Hippocampal formation (tissue), 2 donors: ENCODE measurements at places on chromosomes 4 and X.

- no peak for DNase-seq
Measured at GRCh38 chrX:7635604-7636003, 207.4 kb upstream of the VCX start.

DNA sequence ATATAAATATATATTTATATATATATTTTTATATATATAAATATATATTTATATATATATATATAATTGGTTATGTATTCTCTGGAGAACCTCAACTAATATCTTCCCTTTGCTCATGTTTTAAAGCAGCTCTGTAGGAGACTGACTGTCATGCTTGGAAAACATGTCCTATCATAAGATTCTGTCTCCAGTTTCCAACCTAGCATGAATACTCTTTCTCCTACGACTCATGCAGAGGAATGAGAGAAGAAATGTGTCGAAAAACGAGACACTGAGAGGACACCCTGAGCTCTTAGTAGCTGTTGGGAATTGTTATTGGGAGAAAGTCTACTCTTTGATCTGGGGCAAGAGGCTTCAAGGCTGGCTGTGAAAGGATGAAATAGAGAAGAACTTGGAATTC, 166.5 kb upstream of the SLIT2 start:
- DNase-seq = no peak

DNA sequence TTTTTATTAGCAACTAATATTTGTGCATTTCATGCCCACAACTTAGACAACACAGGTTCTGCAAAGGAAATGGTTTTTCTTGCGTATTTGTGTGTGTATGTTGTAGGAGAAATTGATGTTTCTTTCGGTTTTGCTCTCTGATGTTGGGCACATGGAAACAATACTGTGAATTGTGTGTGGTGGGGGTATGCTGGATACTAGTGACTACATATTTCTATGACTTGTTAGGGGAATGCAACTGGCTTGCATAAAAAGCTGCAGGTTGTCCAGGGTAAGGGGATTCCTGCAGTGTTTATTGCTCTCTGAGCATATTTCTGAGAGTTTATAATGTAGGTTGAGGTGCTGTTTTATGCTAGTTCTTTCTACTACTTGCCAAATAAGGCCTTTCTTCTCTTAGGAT, 11.6 kb downstream of the DLG3 start:
- DNase-seq = no peak

- DNase-seq = no peak
Measured at GRCh38 chr4:171629737-171630136, 183.5 kb upstream of the GALNTL6 start.

DNA sequence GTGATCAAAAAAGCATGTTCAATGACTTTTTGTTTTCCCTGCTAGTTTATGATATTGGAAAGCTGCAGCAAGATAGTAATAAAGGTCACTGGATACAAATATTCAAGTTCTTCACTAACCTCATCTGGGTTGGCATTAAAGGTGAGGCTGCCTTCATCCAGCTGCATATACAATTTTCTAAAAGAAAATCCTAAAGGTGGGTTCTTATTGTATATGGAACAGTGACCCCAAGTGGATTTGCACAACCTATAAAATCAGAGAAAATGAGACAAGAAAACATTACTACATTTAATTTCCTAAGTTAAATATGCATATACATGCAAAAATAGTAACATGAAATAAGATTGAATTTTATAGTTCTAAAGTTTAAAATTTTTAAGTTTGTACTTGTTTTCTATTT, 23.9 kb downstream of the FBXO8 start:
- DNase-seq = no peak

DNA sequence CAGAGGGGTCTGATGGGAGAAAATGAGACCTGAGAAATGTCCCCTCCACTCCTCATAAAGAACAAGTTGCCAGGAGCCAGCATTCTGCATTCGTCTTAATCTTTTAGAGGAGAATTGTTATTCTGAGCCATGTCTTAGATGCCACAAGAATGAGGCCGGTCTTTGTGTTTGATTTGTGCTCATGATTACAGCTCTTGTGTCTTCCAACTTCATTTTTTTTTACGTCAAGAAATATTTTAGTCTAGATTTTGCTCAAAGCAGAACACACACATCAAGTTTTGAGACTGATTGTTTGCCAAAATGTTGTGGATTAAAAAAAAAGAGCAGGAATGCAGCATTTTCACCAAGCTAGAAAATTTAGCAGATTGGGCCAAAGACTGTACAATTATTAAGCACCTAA, 130.6 kb upstream of the PITX2 start:
- no peak for DNase-seq

GRCh38 chr4:183816882-183817509, 88.1 kb upstream of the STOX2 start:
- no peak for DNase-seq

DNA sequence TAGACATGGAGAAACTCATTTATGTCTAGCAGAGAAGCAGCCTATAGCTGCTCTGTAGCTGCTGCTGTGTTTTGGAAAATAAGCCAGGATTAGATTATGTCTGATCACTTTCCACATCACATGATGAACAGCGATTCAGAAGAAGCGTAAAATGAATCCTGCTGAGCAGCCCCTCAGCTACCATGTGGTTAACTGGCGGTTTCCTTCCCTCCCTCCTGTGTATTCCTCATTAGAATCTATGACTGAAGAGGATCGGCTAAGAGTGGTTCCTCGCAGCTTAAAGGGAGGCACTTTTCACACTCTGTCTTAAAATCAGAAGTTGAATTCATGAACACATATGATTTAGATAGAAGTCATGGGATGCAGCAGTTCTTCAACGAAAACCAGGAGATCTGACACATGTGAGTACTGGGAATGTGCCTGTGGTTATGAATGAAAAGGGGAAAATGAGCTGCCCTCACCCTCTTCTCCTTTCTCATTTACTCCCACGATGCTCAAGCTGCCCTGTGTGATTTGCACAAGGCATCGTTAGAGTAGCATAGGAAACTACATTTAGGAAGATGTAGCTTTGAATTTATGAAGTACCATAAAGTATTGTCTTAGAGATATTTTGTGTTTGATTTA, at the start of gene PPEF1:
TSS of gene PPEF1 (plus strand) at position 220 of the 624 bp plus-strand sequence. CDS start at position 356, 136 bp downstream.
- no peak for DNase-seq

- DNase-seq = no peak
Measured at GRCh38 chr4:60657807-60658206, 542.3 kb upstream of the ADGRL3 start.

DNA sequence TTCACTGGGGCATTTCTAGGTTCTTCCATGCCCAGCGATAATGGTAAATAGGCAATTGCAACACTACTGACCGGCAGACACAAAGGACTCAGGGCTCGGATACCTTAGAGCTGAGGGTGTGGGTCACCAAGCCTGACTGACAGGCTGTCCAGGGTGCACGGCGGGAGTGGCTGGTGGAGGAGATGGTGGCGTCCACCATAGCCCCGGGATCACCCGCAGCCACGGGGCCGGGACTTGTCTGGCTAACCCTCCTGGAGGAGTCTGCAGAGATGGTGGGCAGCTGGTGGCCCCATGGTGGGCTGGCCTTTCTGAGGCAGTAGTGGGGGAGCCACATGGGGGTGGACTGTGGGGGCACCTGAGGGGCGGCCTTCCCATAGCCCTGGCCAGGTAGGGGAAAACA, 11.7 kb upstream of the ABLIM2 start:
- DNase-seq = no peak

DNA sequence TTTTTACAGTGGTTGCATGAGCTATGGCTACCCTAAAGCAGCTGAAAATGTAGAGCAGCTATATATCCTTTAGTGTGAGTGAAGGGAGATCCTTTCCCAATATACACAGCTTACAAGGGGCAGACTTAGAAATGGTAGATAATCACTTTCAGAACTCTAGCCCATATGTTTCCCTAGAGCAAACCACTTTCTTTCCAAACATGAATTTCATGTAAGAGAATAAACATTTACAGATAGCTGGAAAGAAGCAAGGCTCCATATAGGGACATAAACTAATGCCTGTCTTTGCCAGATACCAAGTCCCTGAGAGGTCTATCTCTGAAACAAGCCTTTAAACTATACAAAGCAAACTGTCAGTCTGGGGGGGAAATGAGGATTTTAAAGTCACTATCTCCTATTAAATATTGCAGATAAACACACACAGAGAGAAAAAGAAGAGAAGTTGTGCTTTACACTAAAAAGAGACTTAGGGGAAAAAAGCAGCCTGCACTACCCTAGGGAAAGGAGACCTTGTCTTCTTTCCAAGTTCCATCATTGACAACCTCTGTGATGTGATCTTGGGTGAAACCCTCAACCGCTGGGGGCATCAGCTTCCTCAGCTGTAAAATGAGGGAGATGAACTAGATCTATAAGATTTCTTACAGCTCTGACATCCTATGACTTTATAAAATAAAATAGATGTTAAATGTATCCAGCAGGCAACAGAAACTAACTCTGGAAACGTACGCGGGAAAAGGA, 73.6 kb downstream of the TMEM156 start:
- no peak for DNase-seq

DNA sequence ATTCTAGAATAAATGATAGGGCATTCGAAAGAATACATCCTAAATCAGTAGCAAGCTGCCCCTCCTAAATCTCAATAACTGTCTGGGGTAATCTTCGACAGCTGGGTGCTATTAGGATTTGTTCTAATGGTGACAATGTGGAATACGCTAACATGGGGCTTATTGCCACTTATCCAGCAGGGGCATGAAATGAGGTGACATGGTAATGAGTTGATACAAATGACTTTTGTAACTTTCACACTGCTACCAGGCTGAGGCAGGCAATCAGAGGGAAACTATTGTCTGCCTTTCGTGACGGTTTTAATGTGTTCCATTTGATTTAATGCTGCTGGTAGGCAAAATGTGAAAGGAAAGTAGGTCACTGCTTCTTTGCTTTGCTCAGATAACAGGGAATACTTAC, 1047.4 kb upstream of the PABPC4L start:
- no peak for DNase-seq

- DNase-seq = no peak
Measured at GRCh38 chr4:38582889-38583470, 81.0 kb upstream of the KLF3 start.

DNA sequence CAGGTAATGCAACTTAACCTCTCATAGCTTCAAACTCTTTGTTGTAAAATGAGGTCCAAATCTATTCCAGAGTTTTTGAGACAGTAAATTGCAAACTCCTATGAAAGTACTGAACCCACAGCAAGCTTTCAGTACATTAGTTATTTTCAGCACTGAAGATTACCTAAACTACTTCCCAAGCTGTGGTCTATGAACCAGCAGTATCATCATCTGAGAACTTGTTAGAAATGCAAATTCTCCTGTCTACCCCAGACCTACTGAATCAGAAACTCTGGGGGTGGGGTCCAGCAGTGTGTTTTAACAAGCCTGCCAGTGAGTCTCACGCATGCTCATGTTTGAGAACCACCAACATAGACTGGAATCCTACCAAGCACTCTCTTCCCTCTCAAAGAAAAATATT, 5.7 kb upstream of the CASP6 start:
- no peak for DNase-seq

GRCh38 chrX:29541038-29541437, 674.3 kb upstream of the MAGEB2 start:
- DNase-seq = no peak

DNA sequence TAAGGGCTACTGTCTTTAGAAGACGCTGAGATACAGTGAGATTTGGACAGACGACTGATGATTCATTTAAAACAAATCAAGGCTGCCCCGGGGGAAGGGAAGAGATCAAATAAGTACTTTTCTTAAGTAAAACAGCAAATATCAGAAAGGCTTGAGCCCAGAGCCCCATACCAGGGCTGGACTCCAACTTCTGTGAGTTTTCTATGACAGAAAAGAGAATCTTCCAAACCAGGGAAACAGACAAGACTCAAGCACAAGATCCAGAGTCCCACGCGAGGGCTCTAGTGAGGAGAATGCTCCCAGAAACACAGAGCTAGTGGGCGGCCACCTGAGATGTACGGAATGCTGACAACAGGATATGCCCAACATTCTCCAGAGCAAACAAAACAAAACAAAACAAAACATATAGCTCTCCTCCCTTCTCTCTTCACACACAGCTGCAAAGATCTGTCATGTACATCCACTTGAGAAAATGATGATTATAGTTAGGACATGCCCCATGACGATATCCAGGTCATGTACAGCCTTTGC, 13.1 kb downstream of the ACSL1 start:
- DNase-seq = no peak

DNA sequence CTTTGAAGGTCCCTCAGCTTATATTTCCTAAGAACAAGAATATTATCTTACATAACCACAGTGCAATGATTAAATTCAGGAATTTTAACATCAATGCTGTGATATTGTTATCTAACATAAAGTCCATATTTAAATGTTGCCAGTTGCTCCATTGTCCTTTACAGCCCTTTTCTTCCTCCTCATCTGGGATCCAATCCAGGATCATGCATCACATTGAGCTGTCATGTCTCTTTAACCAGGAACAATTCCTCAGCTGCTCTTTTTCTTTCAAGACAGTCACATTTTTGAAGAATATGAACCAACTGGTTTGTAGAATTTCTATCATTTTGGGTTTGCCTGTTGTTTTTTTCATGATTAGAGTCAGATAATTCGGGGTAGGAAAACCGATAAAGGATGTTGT, 12.0 kb downstream of the TMSB4X start:
- no peak for DNase-seq

- DNase-seq = peak; percentile 4
Measured at GRCh38 chrX:111511477-111511876, at the start of gene SERTM2. Gene SERTM2, plus strand, starts transcription at chrX:111511645. Its CDS starts 7,213 bp downstream, at chrX:111518858.

DNA sequence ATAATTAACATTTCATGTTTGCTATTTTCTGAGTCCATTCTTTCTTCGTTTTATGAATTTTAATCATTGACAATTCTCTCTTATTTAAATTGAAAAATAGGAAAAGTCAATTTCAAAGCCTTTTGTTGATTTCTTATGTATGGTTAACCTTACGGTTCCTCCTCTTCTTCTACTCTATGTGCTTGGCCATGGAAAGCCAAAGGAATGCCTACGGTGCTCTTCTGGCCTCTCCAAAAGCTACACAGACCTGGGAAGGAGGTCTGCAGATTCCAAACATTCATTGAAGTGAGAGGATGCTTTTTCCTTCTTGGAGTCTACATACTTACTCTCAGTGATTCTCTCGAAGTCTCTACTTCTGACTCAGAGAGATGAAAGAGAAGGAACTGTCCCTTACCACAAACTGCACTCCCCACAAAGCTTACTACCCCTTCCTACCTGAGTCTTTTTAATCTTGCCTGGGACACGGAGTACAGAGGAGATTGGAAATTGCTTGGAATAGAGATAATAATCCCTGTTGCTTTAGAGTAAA, 863.1 kb upstream of the FTHL17 start:
- DNase-seq = no peak

DNA sequence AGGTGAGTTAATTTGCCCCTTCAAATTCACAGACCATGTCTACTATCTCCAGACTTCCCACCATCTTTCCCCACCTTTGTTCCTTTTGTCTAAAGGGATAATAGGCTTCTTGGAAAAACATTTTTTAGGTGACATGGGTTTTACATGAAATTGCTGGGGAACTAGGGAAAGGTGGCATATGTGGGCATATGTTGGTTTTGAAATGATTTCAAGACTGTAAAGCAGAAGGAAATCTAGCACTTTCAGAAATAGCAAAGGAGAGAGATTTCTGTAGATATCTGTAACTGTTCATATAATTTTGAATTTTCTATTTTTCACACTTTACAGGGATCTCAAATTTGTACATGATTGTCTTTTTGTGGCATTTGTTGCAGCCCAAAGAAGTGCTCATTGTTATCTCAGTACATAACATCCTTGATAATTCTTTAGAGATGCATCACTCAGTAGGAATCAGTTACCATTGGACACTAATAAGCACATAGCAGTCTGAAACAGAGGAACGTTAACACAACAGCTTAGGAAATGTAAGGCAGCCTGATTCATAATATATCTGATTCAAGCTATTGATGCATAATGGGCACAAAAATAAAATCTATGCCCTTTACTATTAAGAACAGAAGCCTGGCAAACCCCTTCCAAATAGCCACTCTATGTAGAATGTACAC, 659.7 kb downstream of the CENPC start:
- no peak for DNase-seq
